Mesenchymal stem cell (in vitro differentiated cells and primary cell): ENCODE measurements at places on chromosomes 13 and 19.

DNA sequence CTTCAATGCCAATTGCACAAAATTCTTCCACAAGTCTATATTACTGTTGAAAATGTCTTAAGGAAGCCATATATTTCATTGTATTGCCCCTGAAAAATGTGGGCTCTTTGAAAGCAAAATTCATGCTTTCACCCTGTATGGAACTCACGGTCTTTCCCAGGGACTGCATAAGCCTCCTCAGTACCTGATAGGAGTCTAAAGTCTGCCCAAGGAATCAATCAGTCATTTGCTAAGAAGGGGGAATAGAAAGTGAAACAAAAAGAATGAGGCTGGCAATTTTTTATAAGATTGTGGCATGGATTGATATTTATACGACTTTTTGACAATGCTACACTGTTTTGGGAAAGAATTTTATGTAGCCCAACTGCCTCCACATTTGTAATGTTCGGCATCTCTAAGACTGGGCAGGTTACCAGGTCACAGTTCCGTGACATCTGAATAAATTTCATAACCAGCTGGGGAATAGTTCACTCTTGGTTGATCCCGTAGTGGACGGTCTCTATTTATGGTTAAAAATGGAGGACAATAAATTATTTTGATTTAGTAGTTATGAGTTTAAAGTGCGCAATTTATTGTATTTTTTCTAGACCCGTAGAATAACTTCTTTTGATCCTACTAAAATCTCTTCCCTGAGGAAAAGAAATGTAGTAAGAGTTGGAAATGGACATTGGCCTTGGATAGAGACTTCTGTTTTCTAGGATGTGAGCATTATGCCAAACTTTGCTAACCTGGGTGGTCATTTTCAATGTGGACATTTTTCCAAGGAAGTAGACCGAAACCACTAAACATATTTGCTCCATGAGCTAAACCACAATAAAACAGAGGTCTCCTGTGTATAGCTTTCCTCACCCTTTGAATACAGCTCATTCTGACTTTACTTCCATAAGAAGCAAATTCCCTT, 1585.4 kb downstream of the EFNB2 start:
- DNase-seq = peak; percentile 2

DNA sequence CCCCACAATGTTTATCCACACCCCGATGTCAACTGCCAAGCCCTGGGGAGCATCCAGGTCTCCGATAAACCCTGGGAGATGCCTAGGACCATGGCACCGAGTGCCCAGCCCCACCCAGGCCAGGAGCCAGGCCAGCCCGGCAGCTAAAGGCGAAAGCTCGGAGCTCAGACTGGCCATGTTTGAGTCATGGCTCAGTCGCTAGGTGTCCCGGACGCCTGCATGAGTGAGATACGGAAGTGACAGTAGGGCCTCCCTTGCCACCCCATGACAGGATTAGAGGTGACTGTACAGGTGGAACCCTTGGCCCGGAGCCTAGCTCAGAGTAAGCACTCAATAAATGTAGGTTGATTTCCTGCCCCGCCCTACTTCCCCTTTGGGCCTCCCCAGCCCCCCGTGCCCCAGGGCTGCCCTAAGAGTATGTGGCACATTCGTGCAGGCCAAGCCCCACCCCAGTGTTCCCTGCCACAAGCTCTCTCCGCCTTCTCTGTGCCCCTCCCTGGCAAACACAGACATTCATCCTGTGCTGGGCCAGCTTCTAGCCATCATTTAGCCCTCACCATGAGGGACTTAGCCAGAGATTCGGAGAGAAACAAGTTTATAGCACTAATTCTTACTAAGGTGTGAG, 5.8 kb upstream of the TPM4 start:
- no peak for DNase-seq

- no peak for DNase-seq
Observed at GRCh38 chr13:36551445-36551844, 119.2 kb downstream of the CCNA1 start.

GRCh38 chr19:47141695-47142094, 11.1 kb downstream of the SAE1 start:
- DNase-seq = no peak

DNA sequence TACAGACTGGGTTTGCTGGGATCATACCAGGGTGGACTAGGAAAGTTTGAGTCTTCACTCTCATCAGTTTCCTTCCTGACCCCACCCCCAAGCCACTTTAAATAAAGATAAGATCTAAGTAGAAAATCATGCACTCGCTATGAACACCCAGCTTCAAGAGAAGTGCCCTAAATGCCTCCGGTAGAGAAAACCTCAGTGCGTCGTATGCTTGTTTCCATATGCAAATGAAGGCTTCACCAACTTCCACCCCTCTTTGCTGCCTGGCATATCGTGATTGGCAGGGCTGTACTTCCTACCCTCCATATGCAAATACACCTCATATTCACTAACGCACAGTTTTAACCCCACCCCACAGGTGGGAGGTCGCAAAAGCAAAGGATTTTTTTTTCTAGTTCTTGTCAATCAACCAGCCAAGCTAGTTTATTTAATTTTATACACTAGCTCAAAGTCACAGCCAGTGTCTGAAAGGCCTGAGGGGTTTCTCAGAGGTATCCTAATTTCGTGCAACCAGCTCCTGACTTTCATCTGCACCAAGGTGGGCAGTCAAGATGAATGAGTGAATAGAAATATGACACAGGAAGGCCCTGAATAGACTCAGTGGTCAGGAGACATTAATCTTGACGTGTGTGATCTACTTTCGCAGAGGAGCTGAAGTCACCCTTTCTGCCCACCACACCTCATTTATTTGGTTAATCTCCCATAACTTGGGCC, 121.1 kb upstream of the TSHZ3 start:
- no peak for DNase-seq

DNA sequence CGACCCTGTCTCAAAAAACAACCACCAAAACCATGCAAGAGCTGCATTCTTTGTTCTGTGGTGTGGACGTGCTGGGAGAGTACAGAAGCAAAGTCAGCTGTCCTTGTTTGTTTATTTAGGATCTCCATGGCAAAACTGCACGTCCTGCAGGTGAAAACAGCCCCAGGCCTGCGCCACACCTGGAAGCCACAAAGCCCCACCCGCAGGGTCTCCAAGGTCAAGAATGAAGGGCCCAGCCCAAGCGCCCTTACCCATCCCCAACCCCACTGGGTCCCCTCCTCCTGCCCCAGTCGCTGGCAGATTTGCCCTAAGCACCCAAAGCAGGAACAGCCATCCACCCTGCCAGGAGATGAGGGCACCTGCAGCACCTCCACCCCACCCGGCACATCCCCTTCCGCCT, 10.5 kb downstream of the MBD3 start:
- DNase-seq = no peak

GRCh38 chr13:111489301-111489700, 168.9 kb downstream of the TEX29 start:
- no peak for DNase-seq

GRCh38 chr13:104206450-104207044, 1140.3 kb upstream of the SLC10A2 start:
- DNase-seq = no peak

DNA sequence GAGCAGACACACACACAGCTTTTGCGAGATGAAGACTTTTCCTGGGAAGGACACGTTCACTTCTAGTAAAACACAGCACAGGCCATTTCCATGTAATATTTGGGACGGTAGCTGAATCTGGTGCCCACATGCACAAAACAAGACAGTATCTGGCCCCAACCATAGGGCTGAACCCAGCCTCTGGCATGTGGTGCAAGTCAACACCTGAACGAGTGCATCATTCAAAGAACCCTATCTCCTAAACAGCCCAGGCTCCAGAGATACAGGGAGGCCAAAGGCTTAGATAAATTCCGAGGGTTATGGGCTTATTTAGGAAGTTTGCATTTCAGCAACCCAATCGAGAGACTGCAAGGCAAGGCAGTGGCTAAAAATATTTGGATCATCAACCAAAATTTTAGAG, 2.7 kb upstream of the TFDP1 start:
- no peak for DNase-seq

GRCh38 chr19:51342631-51343569, 961 bp upstream of the VSIG10L start:
- DNase-seq = no peak

DNA sequence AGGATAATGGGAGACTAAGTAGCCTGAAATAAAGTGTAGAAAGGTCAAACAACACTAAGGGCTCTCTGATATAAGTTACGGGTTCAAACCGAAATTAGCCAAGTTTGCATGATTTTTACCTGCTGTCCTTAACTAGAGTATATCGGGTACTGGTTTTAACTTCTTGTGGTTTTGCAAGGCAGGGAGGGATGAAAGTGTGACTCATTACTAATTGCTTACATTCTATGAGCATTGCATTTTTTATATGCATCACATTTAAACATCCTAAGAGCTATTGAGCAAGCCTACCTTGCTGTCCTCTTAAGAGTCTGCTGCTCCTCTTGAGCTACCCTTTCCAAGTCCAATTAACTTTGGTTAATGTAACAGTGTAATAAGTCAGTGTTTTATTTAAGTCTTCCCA, 415.4 kb downstream of the SLITRK5 start:
- DNase-seq = peak; percentile 71

DNA sequence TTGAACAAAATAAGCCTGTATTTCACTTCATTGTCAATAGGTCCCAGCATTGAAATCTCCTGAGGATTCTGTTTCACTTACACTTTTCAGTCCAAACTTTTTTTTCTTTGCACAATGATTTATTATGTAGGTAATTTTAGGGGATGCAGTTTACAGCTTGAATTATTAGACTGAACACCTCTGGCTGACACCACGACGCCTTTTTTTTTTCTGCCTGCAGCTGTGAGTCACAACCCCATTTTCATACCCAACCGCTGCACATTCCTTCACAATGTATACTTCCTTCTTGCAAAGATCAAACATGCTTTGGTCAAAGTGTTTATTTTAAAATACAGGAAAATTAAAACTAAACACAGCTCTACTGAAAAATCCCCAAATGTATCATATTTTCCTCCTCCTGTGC, 11.4 kb downstream of the ZIC2 start:
- no peak for DNase-seq

DNA sequence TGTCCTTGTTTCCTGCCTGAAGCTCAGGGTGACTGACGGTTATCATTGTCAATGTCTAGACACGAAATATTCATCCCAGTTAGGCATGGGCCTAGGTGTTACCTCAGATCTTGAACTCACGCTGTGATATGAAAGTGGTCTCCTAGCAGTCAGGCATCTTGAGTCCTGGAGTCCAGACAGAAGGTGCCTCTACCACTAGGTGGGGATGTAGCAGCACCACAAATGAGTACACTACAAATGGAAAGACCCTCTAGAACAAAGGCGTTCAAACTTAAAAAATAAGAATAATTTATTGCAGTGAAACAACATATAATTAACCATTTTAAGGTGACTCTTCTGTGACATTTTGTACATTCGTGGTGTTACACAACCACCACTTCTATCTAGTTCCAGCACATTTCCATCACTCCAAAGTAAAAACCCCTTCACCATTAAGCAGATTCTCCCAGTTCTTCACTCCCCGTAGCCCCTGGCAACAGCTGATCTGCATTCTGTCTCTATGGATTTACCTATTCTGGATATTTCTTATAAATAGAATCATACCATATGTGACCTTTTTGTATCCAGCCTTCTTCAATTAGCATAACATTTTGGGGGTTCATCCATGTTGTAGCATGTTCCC, 11.9 kb upstream of the FRY start:
- DNase-seq = peak; percentile 71

DNA sequence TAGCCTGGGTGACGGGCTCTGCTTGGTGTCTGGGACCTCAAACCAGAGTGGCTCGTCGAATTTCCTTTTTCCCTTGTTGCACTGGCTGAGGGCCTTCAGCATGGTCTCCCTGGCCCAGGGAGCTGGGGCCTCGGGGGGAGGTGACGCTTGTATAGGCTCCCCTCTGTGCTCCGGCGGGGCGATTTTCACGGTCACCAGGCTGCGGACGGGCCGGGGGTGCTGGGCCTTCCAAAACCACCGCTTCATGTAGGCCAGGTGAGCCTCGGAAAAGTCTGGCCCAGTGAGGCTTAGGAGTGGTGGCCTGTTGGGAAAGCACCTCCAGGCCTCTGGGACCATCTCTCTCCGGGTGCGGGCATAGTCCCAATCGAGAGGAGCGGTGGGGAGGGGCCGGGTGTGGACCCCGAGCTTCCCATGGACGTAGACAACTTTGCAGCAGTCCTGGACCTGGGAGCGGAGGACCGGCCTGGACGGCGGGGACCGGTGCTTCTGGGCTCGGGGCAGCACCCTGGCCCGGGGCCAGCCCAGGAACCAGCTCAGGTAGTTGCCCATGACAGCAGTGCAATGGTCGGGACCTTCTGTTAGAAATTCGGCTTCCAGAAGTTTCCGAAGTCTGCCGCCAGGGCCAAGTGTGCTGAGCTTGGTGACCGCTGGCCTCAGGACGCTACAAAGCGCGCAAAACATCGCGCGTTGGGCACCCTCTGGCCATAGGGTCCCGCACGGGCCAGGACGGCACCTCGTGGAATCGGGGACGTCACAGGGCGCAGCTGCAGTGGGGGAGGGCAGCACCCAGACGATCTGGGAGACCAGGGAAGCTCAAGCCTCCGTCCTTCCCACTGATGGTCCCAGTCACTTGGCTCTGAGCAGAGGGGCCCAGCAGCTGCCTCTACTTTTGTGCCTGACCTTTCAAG, 41.6 kb upstream of the MTUS2 start:
- DNase-seq = no peak

DNA sequence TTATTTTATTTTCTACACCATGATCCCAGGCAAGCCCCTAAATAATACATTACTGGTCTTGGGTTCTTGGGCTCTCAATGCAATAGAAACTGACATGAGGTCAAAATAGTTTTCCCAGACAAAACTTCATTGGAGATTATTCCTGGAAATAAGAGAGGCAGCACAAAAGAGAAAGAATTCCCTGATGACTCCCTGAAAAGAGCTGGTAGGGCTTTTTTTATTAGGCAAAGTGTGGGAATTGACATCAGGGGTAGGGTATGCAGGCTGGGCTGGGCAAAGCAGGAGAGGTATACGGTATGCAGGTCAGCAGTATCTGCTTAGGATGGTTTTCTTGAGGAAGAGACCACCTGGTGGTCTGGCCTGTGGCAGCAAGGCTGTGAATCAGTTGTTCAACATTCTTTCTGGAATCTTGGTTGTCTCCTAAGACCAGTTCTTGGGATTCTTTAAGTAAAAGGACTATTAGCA, 9.3 kb upstream of the IGFL3 start:
- DNase-seq = no peak

DNA sequence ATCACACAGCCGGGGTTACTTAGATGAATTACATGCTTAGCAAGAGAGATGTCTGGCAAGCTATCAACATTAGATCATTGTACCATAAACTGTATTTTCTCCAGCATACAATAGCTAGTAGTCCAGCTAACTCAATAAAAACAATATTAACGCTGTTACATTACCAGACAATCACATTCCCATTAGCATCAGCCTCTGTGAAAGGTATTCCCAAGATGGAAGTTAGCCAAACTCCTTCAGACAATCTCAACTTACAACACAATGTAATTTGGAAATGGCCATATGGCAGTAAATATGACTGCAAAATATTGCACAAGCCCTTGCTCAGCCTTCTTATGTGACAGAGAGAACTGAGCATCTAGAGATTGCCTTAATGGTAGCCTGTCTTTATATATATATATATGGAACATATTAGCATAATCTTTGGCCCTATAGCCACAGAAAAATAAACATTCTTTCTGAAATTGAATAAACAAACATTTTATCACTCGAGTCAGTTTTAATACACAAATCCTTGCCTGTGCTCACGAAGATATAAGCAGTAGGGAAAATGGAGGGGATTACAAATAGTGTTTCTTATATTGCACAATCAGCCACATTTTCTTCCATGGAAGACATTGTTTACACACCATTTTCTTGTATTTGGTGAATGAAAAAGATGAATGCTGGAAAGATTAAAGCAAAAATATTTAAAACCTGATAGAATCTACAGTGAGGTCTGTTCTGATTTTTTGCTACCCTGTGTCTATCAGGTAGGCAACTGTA, 1060.5 kb downstream of the DIAPH3 start:
- DNase-seq = peak; percentile 86

- peak; percentile 99 for DNase-seq
Observed at GRCh38 chr19:41298348-41298964, 11.5 kb upstream of the CCDC97 start.
